Left renal cortex interstitium (tissue), 4 donors: ENCODE measurements at places on chromosomes 12 and 14. TPM values are rescaled to one million over a fixed set of nuclear protein-coding genes. Genes with fewer than 3 reads are reported as not detected.

The GALNT6 gene
- polyA plus RNA-seq: 6.6 TPM

The MORN3 gene
- 2.4 TPM for polyA plus RNA-seq

The PMEL gene
- 4.6 TPM for polyA plus RNA-seq

The KRT81 gene
- not detected for polyA plus RNA-seq

The PLA2G1B gene
- 0.43 TPM for polyA plus RNA-seq

The OR6J1 gene
- 0.07 TPM for polyA plus RNA-seq

The CCDC196 gene
- not detected for polyA plus RNA-seq

The STXBP6 gene
- polyA plus RNA-seq: 8.9 TPM

The DNAJC22 gene
- polyA plus RNA-seq: 20.6 TPM

The PMCH gene
- polyA plus RNA-seq: 0.42 TPM

The NR2C1 gene
- polyA plus RNA-seq: 66.4 TPM

The LRP1-AS gene
- polyA plus RNA-seq: 0.46 TPM

The SLCO1B1 gene
- not detected for polyA plus RNA-seq

The GABARAPL1 gene
- 79.6 TPM for polyA plus RNA-seq

The ESR2 gene
- 1.6 TPM for polyA plus RNA-seq

The KRT79 gene
- not detected for polyA plus RNA-seq

The DNAH10 gene
- polyA plus RNA-seq: 6.0 TPM

The RARG gene
- 36.1 TPM for polyA plus RNA-seq

- DNase-seq: no peak
Observed at GRCh38 chr12:104555648-104556047, 98.9 kb downstream of the CHST11 start.

DNA sequence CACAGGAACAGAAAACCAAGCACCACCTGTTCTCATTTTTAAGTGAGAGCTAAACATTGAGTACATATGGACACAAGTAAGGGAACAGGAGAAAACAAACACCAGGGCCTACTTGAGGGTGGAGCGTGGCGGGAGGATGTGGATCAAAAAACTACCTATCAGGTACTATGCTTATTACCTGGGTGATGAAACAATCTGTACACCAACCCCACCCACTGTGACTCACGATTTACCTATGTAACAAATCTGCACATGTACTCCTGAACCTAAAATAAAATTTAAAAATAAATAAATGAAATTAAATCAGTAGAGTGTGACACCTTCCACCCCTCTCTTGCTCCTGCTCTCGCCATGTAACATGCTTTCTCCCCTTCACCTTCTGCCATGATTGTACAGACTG, 615.5 kb downstream of the RPL10L start:
- no peak for DNase-seq

DNA sequence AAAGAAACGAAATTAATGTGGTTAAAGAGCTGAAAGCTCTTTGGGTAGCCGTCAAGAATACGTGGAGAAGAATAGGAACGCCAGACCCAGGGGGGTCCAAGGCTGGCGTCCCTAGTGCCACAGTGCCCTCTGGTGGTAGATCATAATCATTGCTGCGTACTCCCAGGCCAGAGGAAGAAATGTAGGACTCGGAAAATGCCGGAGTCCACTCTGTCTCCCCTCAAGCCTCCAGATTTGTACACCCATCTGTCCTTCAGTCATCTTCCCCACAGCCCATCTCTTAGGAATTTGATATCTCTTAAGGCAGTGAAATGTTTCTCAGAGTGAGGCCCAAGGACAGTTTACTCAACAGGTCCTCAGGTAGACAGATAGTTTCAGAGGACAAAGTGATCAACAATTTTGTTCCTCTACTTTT, 25.4 kb upstream of the PLEKHG6 start:
- DNase-seq: no peak

DNA sequence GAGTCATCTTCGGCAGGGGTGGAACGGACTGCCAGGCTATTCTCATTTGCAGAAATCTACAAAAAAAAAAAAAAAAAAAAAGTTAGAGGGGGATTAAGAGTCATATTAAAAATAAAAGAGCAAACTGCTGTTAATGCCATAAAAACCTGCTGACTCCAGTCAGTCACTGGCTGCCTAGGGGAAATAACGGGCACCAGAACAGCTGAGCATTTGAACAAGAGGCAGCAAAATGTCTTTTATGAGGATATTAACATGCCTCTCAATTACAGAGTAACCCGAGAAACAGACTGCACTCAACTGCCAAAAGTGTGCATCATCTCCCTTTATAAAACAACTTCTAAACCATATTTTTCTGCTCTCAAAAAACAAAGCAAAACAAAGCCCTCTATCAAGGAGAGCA, 28.7 kb upstream of the CERS5 start:
- DNase-seq: no peak

GRCh38 chr14:92924247-92924646, 1.3 kb downstream of the CHGA start:
- no peak for DNase-seq

DNA sequence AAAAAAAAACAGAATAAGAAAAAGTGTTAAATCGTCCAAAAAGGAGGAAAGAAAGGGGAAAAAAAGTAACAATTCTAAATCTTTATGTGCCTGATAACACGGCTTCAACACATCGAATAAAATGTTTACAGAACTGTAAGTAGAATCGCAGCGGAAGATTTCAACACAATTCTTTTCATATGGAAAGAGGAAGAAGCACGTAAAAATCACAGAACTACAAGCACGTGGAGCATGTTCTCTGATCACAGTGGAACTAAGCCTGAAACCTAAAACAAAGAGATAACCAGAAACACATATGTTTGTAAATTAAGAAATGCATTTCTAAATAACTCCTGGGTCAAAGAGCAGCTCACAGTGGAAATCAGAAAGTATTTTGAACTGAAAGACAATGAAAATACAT, 8.7 kb downstream of the CLEC7A start:
- no peak for DNase-seq

DNA sequence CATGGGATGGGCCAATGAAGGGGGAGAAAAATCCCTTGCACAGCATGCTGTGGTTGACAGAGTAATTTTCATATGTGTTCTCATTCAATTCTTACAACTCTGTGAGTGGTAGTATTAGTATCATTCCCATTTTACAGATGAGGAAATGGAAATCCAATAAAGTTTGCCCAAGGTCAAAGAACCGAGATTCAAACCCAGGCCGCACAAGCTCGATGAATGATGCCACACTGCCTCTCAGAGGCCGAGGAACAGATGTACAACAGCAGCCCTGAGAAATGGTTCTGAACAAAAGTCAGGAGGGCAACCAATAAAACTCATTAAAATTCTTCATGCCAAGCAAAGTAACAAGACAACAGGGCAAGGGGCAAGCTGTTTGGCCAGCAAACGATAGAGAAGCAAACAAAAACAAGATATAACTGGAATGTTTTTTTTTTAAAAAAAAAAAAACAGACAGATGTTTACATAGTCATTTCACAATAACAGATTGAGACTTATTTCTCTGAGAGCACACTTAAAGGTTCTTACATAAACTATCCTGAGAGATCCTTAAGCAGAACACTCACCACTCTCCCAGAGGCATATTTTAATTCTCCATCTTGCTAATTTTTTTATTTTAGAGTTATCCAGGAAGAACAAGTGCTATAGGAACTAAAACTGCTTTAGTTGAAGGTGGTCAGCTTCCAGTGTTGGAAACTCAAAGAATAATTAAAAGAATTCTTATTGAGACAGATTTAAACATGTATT, 85.8 kb downstream of the EXOC5 start:
- no peak for DNase-seq

GRCh38 chr14:90045616-90046015, 16.2 kb upstream of the KCNK13 start:
- no peak for DNase-seq

GRCh38 chr12:34219046-34219770, 196.9 kb downstream of the ALG10 start:
- no peak for DNase-seq

GRCh38 chr14:20690848-20691640, 2.5 kb downstream of the ANG start:
- DNase-seq: peak; percentile 47

DNA sequence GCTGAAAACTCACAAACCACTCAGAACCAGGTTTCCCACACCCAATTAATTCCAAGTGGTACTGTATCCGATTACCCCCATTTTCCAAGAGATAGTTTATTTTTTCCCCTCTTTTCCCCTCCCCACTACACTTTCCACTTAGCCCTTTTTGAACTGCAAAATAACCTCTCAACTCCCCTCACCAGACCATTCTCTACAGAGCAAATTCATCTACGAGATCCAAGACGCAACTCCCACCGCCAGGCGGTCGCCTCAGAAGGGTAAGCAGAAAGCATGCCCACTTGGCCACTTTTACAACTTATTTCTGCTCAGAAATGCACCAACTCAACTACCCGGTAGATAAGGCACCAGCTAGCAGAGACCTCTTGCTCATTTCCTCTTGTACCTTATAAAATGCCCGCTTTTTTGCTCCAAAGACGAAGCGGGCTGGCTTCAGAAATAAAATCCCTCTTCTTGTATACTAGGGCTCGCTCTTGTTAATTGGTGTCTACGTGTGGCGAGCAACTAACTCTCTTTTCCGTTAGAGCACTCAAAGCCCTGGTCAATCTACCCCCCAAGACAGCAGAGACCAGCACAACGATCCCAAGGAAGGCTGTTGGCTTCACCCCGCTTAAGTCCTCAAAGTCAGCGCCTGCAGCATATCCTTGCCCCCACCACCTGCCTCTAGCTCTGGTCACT, 910 bp upstream of the SRP54 start:
- DNase-seq: no peak

DNA sequence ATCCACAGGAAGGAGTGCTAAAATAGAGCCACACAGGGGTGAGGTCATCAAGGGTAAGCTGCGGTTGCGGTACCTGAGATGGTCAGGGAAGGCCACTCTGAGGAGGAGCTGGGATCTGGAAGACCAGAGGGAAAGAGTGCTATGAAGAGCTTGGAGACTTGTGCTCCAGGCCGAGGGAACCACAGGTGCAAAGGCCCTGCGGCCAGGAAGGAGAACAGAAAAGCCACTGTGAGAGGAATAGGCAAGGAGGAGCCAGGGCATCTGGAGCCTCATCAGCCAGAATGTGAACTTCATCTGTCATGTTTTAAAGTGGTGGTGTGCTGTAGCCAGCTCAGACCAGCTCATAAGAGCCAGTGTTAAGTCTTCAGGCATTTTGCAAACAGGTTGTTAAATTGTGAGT, 5.5 kb upstream of the CCDC197 start:
- no peak for DNase-seq

- DNase-seq: no peak
Observed at GRCh38 chr12:98464190-98464589, 51.2 kb upstream of the TMPO start.

DNA sequence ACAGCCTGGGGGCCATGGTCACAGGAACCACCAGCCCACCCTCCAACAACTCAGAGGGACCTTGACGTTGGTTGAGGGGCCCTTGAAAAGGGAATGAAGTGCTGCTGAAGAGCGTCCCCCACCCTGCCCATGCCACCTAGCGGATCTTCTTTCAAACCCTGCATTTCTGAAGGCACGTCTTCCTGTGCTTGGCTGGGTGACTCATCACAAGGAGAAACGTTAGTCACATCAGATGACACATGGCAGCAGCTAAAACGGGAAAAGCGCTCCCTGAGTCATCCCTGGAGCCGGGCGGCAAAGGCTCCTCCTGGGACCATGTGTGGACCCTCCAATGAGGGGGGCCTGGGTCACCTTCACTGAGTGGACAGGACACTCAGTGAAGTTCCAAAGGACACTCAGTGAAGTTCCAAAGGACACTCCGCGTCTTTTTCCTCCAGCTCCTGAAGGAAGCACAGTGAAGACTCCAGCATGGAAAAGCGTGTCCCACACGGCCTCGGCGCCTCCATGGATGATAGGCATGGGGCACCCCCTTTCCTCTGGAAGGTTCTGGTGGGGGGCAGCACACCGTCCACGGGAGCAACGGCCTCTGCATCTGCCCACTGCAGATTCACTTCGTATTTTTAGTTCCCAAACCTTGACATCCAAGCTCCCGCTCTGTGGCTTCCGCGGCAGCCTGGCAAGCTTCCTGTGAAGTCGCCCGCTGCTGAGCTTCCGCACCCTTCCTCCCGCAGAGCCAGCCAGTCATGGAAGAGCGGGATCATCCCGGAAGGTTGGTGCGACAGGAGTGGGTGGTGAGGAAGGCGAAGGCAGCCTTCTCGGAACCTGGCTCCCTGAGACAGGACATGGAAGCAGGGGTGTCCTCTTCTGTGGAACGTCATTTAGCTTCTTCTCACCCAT, 383.4 kb downstream of the VRK1 start:
- no peak for DNase-seq

GRCh38 chr14:26984311-26985177, 386.7 kb upstream of the NOVA1 start:
- DNase-seq: peak; percentile 56

GRCh38 chr12:15677228-15677627, 112.0 kb downstream of the EPS8 start:
- no peak for DNase-seq

DNA sequence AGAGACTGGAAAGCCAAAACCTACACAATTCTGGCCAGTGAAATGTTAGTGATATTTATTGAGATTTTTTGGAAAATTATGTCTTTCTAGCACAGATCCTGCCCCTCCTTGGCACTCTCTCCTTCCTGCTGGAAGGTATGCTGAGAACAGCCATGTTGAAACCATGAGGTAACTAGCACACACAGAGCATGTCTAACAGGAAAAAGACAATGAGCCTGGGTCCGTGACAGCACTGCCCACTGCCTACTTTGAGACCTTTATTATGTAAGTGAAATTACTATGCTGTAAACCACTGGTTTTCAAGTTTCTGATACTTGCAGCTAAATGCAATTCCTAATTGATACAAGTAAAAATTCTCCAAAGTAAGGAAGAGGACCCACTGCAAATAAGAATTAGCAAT, 81.6 kb upstream of the SINHCAF start:
- no peak for DNase-seq

- DNase-seq: no peak
Observed at GRCh38 chr14:24982472-24983155, 67.3 kb downstream of the STXBP6 start.

- no peak for DNase-seq
Observed at GRCh38 chr14:51847489-51847796, 13.0 kb upstream of the GNG2 start.

- no peak for DNase-seq
Observed at GRCh38 chr12:97131220-97131981, 224.3 kb downstream of the NEDD1 start.

DNA sequence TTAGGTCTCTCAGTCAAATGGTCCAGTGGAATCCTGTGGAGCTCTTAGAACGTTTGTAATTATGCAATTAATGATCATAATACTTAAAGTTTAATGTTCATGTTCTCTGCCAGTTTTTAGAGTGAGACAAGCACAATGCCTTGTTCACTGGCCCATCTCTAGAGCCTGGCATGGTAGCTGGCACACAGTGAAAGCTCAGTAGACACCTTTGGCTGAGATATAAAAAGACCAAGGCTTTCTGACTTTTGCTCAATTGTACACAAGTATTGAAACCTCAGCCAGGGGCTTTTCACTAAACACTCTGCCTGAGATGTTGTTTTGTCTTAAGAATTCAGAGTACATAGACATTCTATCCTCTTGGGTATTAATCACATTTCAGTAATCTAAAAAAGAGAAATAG, 241.8 kb upstream of the ATP2B1 start:
- DNase-seq: no peak

DNA sequence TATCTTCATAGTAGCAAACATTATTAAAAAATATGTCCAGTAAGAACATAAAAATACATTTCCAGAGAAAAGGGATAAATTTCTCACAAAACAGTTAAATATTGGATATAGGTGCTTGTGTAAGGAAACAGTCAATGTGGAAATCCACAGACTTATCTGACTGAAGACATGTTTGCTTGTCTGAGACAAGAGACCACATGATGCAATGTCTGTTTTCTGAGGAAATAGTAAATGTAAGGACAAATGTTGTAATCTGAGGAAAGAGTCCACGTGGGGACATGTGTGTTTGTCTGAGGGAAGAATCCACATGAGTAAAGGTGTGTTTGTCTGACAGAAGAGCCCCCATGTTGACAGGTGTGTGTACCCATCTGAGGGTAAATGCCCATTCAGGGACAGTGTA, 1093.2 kb downstream of the TMEM121 start:
- DNase-seq: no peak
